ENCODE measurements at places on chromosomes 3 and 15.

DNA sequence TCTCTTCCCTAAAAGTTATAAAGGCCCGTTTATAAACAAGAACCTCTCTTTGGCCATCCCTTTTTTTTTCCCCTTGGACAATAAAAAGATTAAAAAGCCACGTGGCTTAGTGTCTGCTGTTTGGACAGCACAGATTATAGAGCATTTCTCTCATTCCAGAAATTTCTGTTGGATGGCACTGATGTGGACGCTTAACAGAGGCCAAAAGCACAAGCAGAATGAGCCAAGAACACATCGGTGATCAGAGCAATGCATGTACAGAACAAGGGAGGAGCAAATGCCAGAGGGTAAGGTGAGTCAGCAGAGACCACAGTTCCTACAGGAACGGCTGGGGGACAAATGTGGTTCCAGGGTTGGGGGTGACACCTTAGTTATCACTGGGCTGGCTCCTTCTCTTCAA lies 30.3 kb upstream of the CTNNB1 start:
- DNase-seq, result no peak

GRCh38 chr3:131353016-131353877 lies 28.3 kb upstream of the NUDT16 start:
- no peak for DNase-seq

GRCh38 chr15:51030649-51031316 lies 63.9 kb downstream of the TNFAIP8L3 start:
- DNase-seq, result no peak

DNA sequence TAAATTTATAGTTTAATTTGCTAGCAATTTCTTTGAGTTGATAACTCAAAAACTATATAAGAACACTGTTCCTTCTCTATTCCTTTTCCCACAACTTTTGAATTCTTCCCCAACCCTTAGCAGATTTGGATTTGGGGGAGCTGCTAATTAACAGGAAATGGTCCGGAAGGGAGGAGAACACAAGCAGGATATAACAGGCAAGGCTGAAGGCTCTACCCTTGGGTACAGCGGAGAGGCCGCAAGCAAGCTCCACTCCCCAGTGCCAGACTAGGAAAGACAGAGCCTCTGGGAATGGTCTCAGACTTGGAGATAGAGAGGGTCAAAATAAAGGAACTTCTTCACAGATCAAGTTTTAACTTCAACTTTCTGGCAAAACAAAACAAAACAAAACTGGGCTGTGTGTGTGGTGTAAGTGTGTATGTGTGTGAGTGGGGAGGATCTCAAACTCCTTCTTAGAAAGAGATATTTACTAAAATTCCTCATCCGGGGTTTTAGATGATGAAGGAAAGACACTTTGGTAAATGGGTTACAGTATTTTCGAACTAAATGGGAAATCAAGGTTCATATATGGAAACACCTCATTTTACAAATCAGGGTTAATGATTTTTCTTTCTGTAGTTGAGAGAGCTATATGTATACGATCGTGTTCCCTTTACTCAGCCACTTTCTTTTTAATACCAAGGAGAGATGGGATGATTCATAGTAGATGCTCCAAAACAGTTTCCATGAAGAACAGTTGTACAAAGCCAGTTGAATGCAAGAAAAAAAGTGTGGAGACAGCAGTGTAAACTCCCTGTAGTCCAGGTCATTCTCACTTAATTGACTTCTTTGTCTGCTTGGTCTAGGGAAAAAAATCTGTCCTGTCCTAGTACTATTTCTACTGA lies 161.1 kb downstream of the TP63 start:
- DNase-seq, result no peak

GRCh38 chr3:56183529-56183928 lies 284.7 kb downstream of the ERC2 start:
- DNase-seq, result no peak

- DNase-seq, result no peak
Measured at GRCh38 chr3:134885877-134886621, 91.0 kb downstream of the EPHB1 start.

DNA sequence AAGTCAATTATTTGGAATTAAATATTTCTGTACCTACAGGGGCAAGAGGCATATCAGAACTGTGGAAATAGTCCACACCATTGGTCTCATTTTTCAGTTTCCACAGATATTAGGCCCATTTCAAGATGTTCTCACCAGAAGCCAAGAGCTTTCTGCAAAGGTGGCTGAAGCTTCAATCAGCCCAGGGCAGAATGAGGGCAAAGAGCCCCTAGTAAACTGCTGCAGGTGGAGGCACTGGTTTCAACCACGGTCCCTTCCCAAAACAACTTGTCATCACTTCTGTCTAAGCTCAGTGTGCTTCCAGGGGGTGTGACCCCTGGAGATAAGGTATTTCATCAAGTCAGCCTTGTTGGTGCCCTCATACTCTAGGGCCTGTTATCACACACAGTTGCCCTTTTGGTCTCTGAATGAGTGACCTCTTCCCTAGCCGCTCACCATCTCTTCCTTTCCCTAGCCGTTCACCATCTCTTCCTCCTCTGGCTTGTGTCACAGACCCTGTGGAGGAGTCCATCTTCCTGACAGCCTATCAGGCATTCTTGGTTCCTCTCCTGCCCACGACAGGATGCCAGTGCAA lies 21.2 kb downstream of the IL17RD start:
- no peak for DNase-seq

DNA sequence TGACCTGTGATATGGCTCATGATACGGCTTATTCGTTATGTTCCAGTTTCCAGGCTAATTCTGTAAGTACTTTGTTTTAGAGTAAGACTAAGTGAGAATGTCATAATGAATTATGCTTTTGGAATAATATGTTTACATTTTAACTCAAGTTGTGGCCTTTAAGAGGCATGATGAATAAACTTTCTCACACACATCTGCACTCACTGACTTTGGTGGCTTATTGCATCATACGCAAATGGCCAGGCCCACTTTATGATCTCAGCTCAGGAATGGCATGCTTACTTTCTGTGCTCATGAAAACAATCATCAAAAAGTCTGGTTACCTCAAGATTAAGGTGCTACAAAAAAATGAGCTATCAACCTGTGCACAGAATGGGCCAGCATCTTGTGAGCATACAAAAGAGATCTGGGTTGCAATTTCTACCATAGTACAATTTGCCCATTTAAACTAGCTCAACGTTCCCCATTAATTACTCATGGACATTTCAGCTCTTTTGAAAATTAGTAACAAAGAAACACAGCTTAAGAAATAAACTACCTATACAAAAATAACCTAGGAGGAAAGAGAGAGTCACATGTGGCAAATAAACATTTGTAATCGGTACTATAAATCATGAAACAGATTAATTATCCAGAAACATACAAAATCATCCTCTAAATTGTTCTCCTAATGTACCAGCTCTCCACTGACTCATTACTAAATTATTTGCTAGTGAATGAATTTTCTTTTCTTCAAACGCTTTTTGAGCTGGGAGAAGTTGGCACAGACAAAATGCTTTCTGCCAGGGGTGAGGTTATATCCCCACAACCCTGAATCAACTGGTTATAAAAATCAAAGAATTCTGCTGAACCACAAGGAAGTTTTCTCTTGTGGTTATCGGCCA lies 439.0 kb upstream of the ADAMTS9 start:
- no peak for DNase-seq

DNA sequence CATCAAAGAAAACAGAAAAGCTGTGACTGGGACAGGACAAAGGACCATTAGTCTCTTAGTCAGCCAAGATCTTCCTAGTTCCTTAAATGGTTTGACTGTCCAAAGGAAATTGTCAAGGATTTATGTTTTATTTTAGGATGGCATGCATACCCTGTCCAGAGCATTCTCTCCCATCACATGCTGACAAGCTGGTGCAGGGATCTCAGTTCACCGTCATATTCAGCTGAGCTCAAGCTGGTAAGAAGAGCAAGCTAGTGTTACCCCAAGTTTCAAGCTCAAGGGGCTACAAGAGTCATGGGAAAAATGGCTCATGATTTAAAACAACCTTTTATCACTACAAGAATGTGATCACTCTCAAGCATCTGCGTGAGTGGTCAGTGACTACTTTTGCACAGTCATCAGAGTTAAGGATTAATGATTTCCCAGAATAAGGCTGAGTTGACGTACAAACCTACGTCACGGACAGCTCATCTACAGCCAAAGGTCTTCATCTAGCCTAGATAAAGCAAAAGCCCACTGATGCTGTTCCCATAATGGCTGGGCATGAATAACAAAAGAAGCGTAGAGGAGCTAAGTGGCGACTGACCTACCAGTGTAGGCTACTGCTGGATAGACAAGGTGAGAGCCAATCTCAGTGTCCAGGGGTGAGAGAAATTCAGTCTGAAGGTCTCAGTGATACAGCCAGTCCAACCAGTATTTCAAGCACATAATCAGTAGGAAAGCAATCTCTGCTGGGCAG lies 157.5 kb downstream of the GABRB3 start:
- DNase-seq, result no peak

DNA sequence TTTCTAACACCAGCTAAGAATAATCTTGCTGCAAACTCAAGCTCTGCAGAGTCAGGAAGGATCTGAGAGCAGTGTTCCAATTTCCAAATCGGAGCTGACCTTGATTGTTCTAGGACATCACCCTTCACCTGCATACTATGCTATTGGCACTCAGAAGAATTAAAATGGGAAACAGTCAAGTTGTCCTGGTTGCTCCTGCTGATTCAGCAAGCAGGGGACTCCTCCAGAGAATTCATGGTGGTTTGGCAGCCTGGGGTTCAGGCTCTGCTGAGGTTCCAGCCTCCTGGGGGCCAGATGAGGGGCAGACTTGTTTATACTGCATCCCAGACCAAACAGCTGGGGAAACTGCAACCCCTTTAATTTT lies 213.7 kb upstream of the ADAMTS9 start:
- no peak for DNase-seq

DNA sequence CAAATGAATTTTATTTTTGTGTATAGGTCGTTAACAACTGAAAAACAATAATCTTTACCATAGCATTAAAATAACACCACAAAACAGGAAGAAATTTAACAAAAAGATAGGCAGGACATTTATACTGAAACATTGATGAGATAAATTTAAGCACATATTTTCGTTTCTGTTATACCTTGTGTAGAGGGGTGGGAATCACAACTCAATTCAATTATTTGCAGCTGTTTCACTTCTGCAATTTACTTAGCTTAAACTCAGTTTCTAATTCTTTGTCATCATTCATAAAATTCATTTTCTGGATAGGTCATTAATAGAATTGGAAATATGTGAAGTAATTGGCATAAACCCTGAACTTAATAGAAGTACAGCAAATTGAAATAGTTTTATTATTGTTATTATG lies 42.3 kb downstream of the TP63 start:
- no peak for DNase-seq

- DNase-seq, result no peak
Measured at GRCh38 chr3:18501679-18502343, 76.7 kb upstream of the SATB1 start.

DNA sequence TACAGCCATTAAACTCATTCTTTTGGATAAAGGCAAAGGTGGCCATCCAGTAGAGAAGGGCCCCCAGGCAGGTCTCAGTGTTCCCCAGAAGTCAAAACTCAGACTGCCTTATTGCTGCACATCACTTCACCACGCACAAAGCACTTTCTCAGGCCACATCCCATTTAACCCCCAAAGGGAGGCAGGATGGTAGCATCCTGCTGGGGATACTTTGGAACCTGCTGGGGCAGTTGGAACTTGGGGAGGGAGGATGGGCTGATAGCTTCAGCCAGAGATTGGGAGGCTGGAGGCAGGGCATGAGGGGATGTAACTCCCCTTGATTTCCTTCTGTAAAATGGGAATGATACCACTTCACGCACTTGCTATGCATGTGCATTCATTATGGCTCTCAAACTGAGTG lies 5.0 kb downstream of the ITPKA start:
- DNase-seq, result no peak

DNA sequence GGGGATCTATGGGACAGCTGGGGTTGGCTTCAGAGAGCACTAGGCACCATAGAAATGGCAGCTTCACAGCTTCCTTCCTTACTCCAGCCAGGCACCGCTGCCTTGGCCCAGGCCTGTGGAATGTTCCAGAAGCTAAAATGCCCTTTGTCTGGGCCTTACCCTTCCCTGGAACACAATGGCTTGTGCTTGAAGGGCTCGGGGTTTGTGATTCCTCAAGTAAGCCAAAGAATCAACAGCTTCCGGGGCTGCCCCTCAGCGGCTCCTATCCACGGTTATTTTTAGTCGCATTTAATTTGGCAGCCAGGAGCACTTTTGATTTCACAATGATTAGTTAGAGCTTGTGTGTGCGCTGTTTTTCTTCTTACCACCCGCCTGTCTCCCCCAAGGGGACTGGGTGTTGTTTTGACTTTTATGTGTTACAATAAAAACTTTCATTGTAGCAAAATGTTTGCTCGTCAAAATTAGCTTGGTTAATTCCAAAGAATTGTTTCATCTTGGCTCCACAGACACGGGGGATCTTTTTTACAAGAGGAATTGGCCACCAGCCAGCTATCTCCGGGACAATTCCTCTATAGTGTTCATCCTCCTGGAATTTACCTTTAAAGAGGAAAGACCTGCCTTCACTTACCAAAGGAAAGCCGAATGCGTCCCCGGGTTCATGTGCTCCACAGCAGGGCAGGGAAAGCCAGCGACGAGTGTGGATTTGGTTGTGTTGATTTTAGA lies 73.8 kb downstream of the TLE3 start:
- no peak for DNase-seq

GRCh38 chr3:127574880-127575878 lies 15.4 kb downstream of the TPRA1 start:
- peak; percentile 76 for DNase-seq

- DNase-seq, result no peak
Measured at GRCh38 chr15:101243420-101243819, 8.4 kb downstream of the CHSY1 start.

GRCh38 chr3:128495435-128495970 lies 2.5 kb upstream of the GATA2 start:
- no peak for DNase-seq
